ENCODE measurements at places on chromosomes 3 and 15.

DNA sequence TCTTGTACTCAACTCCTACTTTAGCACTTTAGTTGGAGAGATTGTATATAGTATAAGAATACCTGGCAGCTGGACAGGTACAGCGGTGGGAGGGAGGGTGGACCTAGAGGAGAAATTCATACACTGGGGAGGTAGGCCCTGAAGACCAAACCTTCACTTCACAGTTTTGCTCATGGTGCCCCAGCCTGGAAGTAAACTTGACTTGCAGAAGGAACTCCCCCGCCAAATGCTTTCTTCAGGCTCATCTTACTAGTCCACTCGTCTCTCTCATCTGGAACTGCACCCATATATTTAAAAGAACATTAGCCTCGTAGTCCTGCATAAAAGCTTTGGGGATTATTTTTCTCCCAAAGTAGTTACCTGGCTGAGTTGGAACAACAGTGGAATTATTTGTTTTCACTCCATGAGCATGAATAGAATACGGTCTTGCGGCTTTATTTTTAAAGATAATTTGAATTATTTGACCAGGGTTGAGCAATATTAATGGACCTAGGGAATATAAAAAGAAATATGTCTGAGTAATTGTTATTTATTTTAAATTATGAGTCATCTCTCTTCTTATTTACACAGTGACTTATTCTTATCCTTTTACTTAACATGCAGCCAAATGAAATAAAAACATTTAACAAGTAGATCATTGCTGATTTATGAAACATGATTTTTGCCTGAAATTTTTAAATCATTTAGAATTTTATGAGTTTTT lies 25.5 kb upstream of the CP start:
- no peak for DNase-seq

DNA sequence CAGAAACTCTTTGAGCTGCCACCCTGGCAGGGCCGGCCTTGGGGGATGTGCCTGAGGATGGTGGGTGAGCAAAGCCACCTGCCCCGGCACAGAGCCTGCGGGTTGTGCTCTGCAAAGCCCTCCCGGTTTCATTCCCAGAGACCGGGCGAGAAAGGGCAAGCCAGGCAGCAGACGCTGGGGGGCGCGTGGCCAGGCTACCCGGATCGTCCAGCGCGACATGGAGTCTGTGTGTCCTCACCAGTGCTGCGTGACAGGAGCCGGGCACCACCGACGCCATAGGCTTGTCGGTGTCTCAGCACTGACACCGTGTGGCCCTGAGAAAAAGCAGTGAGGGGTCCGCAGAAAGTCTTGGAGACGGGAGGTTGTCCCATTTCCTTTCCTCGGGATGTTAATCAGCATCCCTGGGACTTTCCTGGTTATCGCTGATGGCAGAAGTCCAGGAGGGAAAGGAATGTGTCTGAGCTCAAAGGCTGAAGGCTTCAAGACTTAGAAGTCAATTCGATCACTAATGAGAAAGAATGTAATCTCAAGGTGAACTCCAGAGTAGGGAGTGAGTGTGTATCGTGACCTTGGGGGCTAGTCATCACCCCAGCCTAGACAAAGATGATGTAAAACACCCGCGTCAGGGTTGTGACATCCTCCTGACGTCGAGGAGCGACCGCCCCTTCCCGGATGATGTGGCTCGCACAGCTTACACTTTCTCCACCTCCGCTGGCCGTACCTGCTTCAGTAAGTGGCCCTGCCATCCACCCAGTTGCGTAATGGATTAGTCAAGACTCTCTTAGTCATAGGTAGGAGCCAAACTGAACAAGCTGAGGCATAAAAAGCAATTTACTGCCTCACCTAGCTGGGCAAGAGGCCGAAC lies 36.3 kb upstream of the PLA2G4E start:
- DNase-seq: peak; percentile 48

DNA sequence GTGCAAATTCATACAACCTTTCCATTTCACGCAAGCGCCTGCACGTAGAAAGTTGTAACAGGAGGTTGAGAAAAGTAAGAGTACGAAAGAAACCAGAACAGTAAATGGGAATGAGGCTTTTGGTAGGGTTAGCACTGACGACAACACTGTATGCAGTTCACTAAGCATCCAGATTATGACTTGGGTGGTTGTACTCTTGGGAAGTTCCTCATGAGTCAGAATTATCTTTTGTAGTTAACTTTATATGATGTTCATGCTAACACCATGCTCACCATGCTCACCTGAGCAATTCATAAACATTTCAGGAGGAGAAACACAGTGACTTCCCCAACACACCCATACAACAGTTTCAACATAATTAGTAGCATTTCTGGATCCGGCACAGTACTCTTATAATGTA lies 3.0 kb upstream of the LPP start:
- no peak for DNase-seq

GRCh38 chr15:27813139-27813538 lies 286.0 kb downstream of the OCA2 start:
- no peak for DNase-seq

- no peak for DNase-seq
Observed at GRCh38 chr15:67998599-67999133, 55.4 kb upstream of the PIAS1 start.

- DNase-seq: no peak
Observed at GRCh38 chr3:140499114-140499757, 178.6 kb upstream of the TRIM42 start.
